Glomerular endothelial cell (primary cell): ENCODE measurements at places on chromosomes 5 and 9.

DNA sequence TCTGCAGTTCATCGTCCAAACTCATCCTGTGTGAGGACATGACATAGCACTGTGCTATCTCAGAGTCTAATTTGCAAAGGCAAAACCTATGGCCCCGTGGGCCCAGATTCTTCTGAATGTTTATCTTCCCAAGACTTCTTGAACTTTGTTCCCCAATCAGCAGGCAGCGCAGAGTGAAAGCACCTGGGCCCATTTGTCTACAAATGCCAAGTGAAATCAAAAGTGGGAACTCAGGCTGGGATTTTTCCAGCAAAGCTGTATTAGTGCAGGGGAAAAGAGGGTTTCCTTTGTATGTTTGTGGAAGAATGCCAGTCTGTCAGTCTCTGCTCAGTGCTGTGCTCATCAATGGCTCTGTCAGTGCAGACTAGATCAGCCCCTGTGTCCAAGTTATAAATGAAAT, 55.8 kb downstream of the FOXD1 start:
- no peak for DNase-seq

GRCh38 chr5:170313344-170313743, 15.8 kb upstream of the LCP2 start:
- DNase-seq: no peak

DNA sequence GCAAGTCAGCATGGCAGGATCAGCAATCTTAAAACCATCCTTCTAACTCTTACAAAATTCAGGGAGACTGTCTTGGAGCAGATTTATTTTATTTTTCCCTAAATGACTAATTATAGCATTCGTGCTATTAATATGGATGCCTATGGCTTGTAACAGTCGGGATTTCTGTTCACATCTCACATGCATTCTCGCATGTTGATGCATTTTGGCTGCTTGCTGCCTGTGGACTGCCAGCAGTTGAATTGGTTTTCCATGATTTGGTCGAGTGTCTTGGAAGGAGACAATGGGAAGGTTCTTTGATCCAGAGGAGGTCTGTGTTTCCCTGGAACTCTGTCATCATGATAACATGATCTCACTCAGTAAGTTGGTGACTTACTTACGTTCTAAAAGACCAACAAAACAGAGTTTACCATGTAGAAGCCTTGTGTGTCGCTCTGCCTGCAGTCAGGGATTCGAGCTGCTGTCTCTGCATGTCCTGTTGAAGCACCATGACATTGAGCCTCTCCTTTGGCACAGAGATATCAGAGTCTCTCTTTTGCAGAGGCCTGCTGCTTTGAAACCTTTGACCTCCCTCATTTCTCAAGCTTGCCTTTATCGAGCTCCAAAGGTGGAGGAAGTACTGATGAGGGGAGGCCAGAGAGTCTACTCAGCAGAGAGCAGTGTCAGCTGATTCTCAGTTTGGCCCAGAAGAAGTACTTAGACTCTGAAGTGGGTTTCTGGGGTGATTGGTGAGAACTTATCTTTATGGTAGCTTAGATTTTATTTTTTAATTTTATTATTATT, 82.4 kb downstream of the ARHGAP26 start:
- DNase-seq: no peak

- DNase-seq: no peak
Observed at GRCh38 chr5:135444360-135444759, 2.8 kb downstream of the DCANP1 start.

GRCh38 chr9:81666123-81666522, 23.2 kb downstream of the TLE1 start:
- no peak for DNase-seq

- DNase-seq: no peak
Observed at GRCh38 chr9:7186175-7186574, 428.4 kb downstream of the KDM4C start.

DNA sequence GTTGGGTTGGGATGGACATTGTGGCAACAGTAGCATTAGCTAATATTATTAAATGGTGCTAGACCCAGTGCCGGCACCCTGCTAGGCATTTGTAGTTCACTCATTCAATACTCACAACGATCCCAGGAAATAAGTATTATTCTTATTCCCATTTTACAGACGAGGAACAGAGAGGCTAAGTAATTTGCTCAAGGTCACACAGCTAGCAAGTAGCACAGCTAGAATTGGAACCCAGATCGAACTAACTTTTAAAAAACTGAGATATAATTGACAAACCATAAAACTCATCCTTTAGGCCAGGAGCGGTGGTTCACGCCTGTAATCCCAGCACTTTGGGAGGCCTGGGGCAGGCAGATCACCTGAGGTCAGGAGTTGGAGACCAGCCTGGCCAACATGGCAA, 79.5 kb downstream of the SH3PXD2B start:
- DNase-seq: no peak

DNA sequence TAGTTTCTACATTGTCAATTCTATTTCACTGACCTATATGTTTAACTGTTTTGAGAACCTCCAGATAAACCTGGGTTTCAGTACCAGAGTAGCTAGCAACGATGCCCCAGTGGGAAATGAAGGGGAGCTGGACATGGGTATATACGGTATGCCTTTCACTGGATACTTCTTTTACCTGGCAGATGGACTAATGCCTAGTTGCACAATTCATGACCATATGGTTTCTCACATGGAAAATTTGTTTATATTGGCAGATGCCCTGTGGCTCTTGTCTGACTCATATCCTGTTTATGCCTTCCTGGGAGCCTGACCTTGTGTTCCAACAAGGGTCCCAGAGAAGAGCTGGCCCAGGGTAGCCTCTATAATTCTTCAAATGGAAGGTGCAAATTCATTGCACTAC, 144.1 kb downstream of the MAT2B start:
- DNase-seq: no peak

- no peak for DNase-seq
Observed at GRCh38 chr9:77953590-77953989, 78.0 kb downstream of the GNAQ start.
